Spinal cord (tissue), 10 donors: ENCODE measurements at places on chromosomes 7 and 10. TPM values are rescaled to one million over a fixed set of nuclear protein-coding genes. Genes with fewer than 3 reads are reported as not detected.
A peak's percentile ranks its signal among the peaks of the same experiment; 100 is the strongest.

Gene JAKMIP3
- 6.1 TPM for polyA plus RNA-seq

GRCh38 chr10:132195366-132196075, 8.8 kb downstream of the DPYSL4 start:
- DNase-seq = no peak

- DNase-seq = no peak
These were observed 165.5 kb downstream of the PKD1L1 start for GRCh38 chr7:47782792-47783191.

DNA sequence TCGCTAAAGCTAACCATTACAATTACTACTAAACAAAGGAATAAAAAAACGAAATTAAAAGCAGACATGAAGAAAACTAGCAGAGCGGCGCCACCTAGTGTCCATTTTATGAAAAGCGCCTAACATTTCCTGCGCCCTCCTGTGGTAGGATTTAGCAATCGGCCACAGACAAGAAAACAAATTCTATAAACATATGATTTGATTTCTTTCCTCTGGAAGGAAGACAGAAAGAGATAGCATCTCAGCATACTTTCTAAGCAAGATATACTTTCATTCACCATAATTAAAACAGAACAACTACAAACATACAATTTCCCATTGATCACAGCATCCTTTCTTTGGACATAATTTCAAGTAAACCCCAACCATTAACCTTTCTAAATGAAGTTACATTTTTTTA, 337.7 kb upstream of the NPVF start:
- DNase-seq = peak; percentile 78

DNA sequence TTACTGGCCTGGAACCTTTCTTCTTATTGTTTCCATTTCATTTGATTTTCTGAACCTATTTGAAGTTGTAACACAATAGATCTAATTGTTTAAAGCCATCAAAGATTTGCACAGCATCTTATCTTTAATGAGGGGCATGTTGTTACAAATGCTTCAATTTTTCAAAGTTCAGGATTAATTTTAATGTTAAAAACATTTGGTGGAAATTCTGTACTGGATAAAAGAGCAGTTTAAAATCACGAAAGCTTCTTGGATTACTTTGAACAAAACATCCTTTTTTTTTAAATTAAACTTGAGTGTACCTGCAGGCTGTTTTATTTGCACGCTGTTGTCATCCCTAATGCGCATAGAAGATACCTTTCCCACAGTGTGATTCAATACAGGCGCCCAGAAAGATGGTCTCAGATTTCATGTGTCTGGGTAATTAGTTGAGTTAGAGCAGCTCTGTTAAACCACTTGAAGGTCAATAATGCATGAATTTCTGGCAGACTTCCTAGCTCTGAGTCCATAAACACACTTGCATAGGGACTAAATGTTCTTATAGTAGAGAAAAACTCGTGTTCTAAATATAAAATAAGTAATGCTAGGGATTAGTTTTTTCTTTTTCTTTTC, 29.3 kb upstream of the DDX50 start:
- DNase-seq = peak; percentile 62

- no peak for DNase-seq
These were observed 8.5 kb downstream of the RASSF4 start for GRCh38 chr10:44968091-44968490.

DNA sequence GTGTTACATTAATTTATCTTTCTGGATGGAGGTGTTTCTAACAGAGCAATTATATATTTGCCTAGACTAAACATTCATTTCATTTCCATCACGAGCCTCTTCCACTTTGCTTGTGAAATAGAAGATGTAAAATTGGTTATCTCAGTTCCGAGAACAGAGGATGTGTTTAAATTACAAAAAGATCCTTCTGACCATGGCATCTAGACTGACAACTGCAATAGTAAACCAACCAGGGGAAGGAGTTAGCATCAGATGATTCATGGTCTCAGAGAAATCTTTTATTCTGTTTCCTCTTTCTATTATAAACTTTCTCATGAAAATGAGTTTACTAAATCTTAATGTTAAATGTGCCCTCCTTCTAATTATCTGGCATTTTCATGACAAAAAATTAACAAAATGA, 149.8 kb upstream of the WDR11 start:
- DNase-seq = no peak

- no peak for DNase-seq
These were observed 64.0 kb downstream of the MTPAP start for GRCh38 chr10:30284865-30285594.
